ENCODE measurements at places on chromosomes 13 and 19.

- DNase-seq: no peak
These were observed 7.6 kb upstream of the SLC7A10 start for GRCh38 chr19:33233056-33233873.

GRCh38 chr13:75771226-75771625 lies 135.1 kb downstream of the LMO7 start:
- no peak for DNase-seq

- no peak for DNase-seq
These were observed 40.6 kb downstream of the DCLK1 start for GRCh38 chr13:36090592-36090991.

GRCh38 chr13:63774133-63774532 lies 2358.5 kb upstream of the PCDH20 start:
- DNase-seq: no peak

DNA sequence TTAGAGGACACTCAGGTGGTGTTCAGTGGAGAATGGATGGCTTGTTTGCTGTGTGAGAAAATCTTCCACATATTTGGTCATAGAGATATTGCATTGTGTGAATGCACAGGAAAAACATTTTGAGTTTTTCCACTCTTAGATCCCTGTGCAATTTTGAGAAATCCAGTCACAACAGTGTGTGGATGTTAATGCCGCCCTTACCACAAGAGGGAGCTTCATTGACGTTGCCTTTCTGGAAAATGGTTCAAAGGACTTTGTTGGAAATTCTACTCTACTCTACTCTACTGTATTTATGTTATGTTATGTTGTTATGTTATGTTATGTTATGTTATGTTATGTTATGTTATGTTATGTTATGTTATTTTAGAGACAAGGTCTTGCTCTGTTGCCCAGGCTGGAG lies 13.4 kb downstream of the ZNF20 start:
- no peak for DNase-seq

- DNase-seq: no peak
These were observed 71.6 kb downstream of the SHISA2 start for GRCh38 chr13:25980255-25980654.

DNA sequence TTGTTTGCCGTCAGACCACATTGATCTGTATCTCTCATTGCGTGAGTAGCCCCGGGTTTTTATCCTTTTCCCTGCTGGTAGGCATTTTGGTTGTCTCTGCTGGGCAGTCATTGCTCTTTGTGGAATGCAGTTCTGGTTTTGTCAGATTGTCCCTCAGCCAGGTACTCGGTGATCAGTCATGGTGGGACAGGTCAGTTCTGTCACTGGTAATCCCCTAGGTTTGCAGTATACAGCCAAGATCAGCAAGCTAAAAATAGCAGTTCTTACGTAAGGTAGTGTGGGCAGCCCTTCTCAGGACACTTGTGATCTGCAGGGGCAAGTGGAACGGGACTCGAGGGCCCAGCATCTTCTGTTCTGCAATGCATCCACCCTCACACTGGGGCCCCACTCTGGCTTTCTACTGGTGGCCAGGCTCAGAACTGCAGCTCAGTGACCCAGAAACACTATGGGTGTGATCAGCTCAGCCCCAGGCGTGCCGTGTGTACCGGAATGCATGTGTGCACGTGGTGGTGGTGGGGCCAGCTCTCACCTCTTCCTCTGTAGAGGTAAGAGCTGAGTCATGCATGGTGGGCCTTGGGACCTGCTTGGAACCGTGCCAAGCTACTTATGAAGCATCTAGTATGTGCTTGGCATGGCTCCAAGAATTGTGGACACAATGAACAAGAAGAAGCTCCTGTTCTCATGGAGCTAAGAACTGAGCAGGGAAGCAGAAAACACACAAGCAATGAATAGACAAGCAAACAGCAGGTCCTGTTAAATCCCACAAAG lies 6.3 kb downstream of the PLEKHF1 start:
- DNase-seq: peak; percentile 80

DNA sequence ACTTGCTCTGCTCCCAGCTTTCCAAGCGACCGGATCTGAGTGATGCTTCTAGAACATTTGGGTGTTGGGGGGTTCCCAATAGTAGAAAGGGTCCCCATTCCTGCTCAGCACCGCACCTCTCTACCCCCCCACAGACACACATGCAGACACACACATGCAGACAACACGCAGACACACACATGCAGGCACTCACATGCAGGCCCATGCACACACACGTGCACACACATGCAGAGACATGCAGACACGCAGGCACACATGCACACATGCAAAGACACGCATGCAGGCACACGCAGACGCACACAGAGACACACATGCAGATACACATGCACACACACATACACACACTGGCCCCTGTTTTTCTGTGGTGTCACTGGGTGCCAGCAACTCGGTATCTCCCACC lies 23.8 kb downstream of the ONECUT3 start:
- no peak for DNase-seq

DNA sequence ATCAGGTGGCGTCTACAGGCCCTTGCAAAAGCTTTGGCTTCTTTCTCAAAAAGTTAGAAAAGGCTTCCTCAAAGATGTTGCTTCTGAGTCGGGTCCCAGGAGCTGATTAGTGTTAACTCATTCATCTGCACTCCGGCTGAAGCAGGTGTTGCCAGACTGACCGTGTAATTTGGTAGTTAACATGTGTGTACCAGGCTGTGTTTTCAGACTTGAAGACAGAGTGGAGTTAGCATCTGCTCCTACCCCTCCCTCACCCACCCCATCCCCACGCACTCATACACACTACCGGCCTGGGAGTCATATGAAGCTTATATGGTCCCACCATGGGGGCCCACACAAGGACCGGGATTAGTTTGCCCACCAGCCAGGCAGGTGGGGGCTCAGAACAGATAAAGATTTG lies 111.5 kb downstream of the DNAJC15 start:
- DNase-seq: no peak

GRCh38 chr13:100235311-100235901 lies 146.5 kb downstream of the PCCA start:
- no peak for DNase-seq

Measured in stimulated activated CD4-positive, alpha-beta T cell treated with anti-CD3 and anti-CD28 coated beads, Interleukin-1b, Interleukin-23, amount 100 ng/mL, for 4 hours (primary cell).